ENCODE measurements at places on chromosomes 13 and 19. TPM values are rescaled to one million over a fixed set of nuclear protein-coding genes. Genes with fewer than 3 reads are reported as not detected.

DNA sequence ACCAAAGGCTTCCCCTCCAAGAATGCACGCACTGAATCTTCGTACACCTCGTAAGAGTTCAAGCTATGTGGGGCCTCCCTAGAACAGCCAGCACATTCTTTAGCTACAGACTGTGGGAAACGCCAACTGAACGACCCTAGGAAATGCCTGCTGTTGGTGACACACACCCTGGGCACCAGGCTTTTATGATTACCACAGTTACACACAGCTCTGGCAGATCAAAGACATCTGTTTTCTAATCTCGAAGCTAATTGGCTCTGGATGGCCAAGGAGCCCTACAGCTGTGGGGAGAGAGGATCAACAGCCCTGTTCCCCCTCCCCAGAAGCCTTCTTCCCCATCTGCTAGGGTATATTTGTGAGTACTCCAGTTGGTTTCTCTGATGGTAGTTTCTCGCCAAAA lies 123.0 kb downstream of the COL4A1 start:
- H3K27ac ChIP-seq: no peak overlapping the region
- H3K4me1 ChIP-seq: no peaks in the 10 kb centered on the region
- no peaks in the 10 kb centered on the region for H3K36me3 ChIP-seq
- no peak overlapping the region for H3K4me3 ChIP-seq

- H3K36me3 ChIP-seq: no peaks in the 10 kb centered on the region
- H3K27ac ChIP-seq: no peak overlapping the region
- H3K4me1 ChIP-seq: no peaks in the 10 kb centered on the region
- no peaks in the 10 kb centered on the region for H3K27me3 ChIP-seq
Measured at GRCh38 chr19:33825556-33825955, 28.9 kb downstream of the KCTD15 start.

DNA sequence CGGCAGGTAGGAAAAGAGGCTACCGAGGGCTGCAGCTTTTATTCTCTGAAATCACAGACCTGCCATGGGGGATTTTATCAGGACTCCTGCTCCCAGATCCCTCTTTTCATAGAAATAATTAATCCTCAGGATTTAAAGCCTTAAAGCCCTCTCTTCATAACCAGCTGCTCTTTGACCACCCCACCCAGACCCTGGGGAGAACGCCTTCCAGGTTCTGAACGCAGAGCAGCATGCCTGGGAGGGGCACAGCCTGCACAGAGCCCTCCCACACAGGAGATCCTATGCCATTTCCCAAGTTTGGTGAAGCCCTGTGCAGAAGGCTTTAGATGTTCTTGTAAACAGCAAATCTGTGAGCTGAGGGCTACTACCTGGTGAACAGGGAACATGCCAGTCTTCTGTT lies 91.1 kb downstream of the STOML3 start:
- no peaks in the 10 kb centered on the region for H3K27me3 ChIP-seq
- no peak overlapping the region for H3K27ac ChIP-seq
- no peaks in the 10 kb centered on the region for H3K36me3 ChIP-seq
- no peak for DNase-seq

- peaks cover 40% of the 10 kb centered on the region for H3K4me1 ChIP-seq
- H3K36me3 ChIP-seq: no peaks in the 10 kb centered on the region
- H3K4me3 ChIP-seq: no peak overlapping the region
- no peaks in the 10 kb centered on the region for H3K27me3 ChIP-seq
Measured at GRCh38 chr19:18737337-18737953, 53.7 kb downstream of the COMP start.

GRCh38 chr13:71977028-71977427 lies 110.0 kb upstream of the DACH1 start:
- no peak overlapping the region for H3K4me3 ChIP-seq
- no peaks in the 10 kb centered on the region for H3K4me1 ChIP-seq
- H3K27me3 ChIP-seq: no peaks in the 10 kb centered on the region

DNA sequence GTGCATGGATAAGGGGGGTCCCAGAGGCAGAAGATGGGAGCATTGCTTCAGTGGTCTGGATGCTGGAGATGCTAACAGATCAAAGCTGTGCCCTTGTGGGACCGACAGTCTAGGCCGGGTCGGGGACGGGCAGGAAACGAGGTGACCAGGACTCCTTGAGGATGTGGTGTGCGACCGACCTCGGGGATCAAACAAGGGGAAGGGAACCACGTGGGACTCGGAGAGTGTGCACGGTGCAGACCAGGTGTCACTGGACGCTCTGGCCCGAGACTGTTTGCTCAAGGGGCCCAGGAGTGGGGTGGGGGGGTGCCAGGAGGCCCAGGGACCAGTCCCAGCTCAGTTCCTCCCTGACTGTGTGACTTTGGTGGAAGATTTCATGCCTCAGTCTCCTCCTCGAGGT lies 6.0 kb downstream of the NFIC start:
- H3K27ac ChIP-seq: peak overlapping the region; percentile 17
- H3K4me3 ChIP-seq: no peak overlapping the region
- peaks cover 34% of the 10 kb centered on the region for H3K4me1 ChIP-seq
- H3K36me3 ChIP-seq: no peaks in the 10 kb centered on the region

- H3K4me3 ChIP-seq: no peak overlapping the region
- H3K36me3 ChIP-seq: no peaks in the 10 kb centered on the region
- no peaks in the 10 kb centered on the region for H3K4me1 ChIP-seq
- no peaks in the 10 kb centered on the region for H3K27me3 ChIP-seq
- DNase-seq: no peak
Measured at GRCh38 chr19:9966448-9966847, 30.1 kb upstream of the OLFM2 start.

GRCh38 chr13:98565726-98566565 lies 11.0 kb downstream of the STK24 start:
- DNase-seq: peak; percentile 75
- H3K27me3 ChIP-seq: no peaks in the 10 kb centered on the region
- peaks cover 15% of the 10 kb centered on the region for H3K4me1 ChIP-seq
- no peaks in the 10 kb centered on the region for H3K36me3 ChIP-seq

TINCR gene
- total RNA-seq: 0.12 TPM

KLF2 gene
- total RNA-seq: 6.0 TPM

KCTD12 gene
- total RNA-seq: 6.3 TPM

PROZ gene
- total RNA-seq: not detected

POSTN gene
- total RNA-seq: 0.46 TPM
